ENCODE measurements at places on chromosomes 3 and 15.

GRCh38 chr3:159950156-159950898 is 38.3 kb upstream of the IL12A start:
- DNase-seq: no peak

GRCh38 chr3:185561374-185561943 is 9.1 kb upstream of the LIPH start:
- DNase-seq: no peak

- DNase-seq: no peak
Observed at GRCh38 chr3:85800676-85801075, 841.9 kb downstream of the CADM2 start.

GRCh38 chr3:81406318-81406717 is 355.1 kb downstream of the GBE1 start:
- DNase-seq: no peak

DNA sequence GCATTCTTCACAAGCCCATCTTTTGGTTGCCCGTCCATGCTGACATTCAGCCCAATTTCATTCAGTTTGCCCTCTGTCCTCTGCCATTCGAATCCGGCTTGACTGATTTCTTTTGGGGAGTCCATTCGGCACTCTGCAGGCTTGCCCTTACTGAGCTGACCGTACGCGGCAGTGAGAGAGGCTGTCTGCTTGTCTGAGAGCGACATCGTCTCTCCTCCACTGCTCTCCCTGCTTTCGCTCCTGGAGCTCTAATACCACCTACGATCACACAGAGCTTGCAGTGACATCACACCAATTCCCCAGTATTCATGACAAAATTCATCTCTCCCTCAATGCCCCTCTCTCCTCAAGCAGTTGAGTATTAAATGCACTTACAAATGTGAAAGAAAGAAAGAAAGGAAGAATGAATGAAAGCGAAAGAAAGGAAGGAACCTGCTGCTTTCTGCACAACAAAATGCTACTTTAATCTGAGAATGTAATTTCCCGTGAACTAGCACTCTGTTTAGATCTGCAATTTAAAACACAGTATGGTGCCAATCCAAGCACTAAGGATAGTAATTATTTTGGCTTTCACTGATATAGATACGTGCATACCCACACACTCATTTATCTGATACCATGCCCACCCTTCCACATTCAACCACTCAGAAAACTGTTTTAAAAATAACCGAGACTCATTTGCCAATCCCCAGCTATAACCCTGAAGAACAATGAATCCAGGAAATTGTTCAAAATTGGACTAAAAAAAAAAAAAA is 89.5 kb downstream of the DHX30 start:
- DNase-seq: no peak

GRCh38 chr3:105764378-105765307 is 104.2 kb downstream of the CBLB start:
- DNase-seq: no peak

DNA sequence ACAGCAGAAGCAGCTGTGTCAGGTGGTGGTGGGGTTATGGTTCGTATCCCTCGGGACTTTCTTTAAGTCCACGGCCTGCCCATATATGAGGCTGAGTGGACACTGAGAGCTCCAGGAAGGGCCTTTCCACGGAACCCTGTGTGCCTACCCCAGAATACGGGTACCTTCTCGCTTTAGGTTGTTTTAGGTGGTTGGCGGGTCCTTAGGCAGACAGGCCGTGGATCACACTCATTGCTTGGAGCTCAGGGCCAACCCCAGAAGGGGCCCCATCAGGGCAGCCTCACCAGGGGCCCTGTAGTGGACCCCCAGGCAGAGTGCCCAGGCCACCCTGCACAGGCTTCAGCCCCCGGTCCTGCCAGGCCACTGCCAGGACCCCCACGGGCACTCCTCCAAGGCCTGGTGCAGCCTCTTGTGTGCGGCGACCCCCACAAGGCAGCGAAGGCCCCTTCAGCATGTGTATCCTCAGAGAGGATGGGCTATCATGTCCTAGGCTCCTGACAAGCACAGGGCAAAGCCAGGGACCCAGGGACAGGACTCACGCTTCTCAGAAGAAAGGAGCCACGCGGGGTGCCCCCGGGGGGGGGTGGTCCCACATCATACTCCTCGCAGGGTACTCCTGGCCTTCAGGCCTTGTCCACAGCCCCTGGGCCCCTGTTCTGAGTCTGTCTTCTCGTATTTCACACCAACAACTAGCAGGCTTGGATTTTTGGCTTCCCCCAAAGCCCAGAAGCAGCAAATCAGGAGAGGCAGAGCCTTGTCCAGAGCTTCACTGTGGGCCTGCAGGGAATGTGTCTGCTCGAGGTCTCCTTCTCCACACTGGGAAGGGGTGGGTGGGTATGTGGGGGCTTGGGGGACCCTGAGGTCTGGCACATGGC is 93.4 kb downstream of the LRRK1 start:
- DNase-seq: no peak

Data from urinary bladder (tissue), 4 donors.